ENCODE measurements at places on chromosomes 7 and 10.

- no peak for DNase-seq
These were observed 699.4 kb upstream of the FZD8 start for GRCh38 chr10:36341471-36341870.

DNA sequence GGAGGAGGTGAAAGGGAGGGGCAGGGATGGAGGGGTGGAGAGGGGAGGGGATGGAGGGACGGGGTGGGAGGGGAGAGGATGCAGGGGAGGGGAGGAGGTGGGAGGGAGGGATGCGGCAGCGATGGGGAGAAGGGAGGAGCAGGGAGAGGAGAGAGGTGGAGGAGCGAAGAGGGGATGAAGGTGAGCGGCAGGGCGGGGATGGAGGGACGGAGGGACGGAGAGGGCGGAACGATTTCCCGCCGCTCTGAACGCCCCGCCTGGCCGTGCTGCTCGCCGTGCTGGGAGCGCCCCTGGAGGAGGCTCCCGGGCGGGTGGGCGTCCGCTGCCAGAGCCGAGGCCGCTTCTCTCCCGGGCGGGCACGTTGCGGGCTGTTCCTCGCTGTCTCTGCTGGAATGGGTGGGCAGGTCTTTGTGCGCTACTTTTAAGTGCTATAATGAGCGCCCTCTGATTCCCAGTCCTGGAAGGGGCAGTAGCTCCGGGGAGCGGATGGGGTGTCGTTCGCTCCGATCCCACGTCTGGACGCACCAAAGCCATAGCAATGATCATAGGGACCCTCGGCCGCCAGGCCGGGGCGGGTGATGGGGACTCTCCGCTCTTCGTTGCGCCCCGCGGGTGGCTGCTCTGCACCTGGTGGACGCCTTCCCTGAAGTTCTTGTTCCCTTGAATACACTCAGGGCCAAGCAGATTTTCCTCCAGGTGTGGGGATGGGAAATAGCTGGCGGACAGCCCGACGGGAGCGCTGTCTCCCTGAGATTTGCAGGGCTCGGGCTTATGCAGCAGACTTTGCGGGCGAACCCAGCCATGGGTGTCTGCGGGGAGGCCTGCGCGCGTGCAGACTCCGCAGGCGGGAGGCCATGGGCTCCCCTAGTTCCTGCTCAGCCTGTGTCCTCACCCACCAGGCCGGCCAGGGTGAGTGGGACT, 81.1 kb upstream of the CPXM2 start:
- no peak for DNase-seq

DNA sequence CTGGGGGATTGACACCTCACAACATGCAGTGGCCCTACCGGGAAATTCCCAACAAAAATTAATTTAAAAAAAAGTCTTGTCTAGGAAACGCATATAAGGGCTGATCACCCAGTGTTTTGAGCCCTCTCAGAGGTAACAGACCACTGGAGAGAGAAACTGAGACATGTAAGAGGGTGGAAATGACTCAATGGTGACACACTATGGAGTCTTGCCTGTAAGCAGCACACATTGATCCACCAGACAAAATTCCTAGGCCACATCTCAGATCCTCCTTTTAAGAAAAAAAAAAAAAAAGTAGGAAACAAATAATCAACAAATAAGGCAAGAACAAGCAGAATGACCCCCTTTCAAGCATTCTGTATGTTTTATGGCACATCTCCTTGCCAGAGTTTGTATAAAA, 296.2 kb downstream of the MAGI2 start:
- no peak for DNase-seq

GRCh38 chr10:102324061-102324460, 71.4 kb upstream of the NFKB2 start:
- no peak for DNase-seq

DNA sequence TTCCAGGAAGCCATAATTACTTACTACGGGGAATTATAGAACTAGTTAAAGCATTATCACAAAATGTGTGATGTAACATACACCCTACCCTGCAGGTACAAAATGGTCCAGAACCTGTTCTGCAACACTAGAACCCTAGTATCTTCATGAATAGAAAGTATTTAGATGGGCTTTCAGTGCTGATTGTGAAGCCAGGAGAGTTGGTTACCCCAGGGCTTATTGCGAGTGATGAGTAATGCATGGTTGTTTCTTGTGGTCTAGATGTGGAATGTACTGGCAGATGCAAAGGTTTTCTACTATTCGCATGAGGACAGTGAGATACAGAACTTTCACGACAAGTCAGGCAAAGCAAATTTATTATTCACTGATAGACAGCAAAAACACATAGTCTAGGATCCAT, 33.6 kb upstream of the AGR3 start:
- no peak for DNase-seq

GRCh38 chr10:9254353-9254752, 1199.9 kb downstream of the GATA3 start:
- no peak for DNase-seq

DNA sequence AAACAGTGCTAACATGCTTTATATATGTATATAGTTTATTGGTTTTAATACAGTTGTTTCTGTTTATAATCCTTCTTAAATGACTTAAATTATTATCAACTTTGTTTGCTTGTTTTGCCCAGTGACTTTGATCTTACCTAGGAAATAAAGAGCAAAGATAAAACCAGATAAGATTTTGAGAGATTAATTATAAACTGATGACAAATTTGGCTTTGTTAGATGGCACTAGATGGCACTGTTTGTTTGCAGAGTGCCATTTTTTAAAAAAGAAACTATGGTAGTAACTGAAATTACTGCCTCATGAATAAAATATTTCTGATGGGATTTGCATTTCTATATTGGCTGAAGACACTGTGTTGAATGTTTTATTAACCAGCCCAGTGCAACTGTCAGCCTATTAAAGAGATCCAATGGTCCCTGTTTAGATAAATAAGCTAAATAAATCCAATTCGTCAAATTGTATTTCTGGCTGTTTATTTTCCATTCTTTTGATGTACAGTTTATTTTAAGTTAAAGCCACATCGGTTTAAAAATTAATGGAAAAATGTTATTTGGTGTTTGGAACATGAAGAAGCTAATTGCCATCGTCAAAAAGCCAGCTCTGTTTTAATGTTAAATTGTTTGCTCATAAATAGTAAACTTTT, 28.7 kb downstream of the VTI1A start:
- no peak for DNase-seq

GRCh38 chr7:55493408-55493807, 78.9 kb downstream of the VOPP1 start:
- no peak for DNase-seq

DNA sequence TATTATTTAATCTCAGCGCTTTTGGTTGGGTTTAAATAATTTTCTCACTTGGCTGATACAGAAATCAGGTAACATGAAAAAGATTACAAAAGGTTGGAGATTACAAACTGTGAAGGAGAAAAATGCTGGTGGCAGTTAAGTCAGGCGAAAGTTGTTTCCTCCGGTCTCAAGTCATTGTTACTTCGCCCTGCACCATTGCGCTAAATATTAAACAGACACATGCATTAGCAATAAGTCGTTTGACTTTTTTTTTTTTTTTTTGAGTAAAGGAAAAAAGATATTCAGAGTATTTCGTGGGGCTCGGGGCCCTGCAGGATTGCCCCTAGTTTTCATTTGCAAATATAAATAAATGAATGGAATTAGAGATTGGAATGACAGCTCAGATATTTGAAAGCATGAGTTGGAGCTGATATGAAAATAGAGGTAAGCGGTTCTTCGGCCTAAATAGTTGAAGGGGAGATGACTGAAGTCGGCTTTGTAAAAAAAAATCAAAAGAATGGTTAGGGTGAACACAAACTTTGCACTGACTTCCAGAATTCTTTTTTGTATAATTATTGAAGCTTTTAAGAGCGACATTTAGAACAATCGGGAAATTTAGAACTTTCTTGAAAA, 914 bp downstream of the SDHAF3 start:
- no peak for DNase-seq

- DNase-seq = no peak
These were observed 45.7 kb upstream of the ARID5B start for GRCh38 chr10:61855771-61856170.

DNA sequence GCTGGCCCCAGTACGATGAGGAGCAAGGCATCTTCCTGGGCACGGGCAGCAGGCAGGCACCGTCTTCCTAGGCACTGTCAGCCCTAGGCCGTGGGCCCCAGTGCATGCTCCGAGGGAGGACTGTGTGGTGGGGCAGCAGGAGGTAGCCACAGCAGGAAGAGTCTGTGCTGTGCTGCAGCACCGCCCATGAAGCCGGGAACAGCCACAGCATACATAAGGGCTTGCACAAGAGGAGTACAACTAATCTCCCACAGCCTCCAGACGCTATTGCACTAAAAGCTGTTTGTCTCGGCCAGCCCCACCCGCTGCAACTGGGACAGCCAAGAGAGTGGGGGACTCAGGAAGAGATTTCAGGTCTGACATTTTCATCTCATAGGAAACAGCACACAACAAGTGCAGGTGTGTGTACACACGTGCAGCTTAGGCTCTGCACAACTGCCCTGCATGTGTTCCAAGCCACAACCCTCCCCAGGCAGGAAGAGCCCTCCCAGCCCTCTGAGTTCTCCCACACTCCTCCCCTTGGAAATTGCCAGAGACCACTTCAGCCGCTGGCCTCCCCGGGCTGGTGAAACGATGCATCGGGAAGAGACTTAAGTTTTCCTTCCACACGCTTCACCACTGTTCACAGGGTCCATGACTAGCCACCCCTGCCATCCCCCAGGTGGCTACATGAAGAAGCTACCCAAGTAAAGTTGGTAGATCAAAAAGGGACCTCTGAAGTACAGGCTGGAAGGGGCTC, 88.1 kb upstream of the DDC start:
- DNase-seq = no peak

DNA sequence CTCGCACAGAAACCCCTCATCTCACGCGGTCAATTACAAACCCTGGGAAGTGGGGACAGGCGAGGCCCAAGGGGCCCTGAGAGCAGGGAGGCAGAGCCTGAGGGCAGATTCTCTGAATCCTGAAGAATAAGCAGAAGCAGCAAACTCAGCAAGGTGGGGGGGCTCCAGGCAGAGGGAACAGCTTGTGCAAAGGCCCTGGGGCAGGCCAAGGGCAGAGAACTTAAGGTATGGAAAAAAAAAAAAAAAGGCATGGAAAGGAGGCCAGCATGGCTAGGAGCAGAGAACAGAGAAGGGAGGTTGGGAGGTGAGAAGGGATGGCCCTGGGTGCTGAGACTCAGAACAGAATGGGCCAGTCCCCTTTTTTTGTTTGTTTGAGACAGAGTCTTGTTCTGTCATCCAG, 32.8 kb upstream of the TNRC18 start:
- DNase-seq = no peak

Data from stimulated activated CD4-positive, alpha-beta T cell treated with anti-CD3 and anti-CD28 coated beads, Interleukin-1b, Interleukin-23, amount 100 ng/mL, for 1 hour (primary cell).